ENCODE measurements at places on chromosomes 6 and 20.

DNA sequence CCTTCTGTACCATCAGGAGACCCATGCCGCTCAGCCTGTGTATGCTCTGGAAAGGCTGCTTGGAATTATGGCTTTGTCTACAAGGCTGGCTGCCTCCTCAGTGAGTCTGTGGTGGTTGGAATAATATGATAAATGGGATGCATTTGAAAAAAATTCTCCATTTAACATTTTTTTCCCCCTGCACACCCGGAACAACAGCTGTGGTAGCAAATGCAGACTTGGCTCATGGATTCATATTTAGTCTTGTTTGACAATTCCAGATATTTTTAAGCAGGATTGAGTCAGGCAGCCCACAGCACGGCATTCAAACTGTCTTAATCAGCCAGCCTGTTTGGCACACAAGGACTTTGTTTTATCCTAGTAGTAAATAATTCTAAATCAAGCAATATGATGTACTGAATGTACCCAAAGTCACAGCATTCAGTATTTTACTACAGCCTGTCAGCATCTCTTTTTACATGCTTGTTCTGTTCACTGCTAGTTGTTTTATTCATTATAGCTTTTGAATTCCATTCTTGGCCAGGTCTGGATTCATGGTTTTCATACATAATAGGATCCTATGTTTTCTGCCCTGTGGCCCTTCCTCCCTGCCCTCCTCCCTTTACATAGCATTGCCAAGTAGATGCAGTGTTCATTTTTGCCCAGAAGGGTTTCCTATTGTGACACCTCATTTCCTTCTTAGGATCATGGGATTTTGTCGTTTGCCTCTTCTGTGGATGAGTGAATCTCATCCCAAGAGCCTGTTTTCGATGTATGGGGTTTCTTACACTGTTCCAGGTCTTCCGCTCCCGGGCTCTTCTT, 68.1 kb downstream of the LRRC1 start:
- DNase-seq: no peak

DNA sequence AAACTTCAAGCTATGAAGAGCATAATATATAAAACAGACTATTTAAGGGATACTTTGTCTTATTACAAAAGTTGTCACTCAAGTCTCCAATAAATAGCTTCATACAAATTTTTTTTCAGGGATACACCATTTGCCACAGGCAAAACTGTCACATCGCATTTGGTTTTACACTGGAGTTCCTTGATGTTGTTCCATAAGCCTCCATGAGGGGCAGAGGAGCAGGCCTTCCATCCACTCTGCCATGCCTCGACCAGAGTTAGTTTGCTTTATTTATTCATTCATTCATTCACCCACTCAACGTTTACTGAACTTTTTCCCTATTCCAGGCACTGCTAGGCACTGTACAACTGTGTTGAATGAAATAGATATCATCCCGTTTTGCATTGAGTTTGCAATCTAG, 246.6 kb downstream of the PHF3 start:
- no peak for DNase-seq

DNA sequence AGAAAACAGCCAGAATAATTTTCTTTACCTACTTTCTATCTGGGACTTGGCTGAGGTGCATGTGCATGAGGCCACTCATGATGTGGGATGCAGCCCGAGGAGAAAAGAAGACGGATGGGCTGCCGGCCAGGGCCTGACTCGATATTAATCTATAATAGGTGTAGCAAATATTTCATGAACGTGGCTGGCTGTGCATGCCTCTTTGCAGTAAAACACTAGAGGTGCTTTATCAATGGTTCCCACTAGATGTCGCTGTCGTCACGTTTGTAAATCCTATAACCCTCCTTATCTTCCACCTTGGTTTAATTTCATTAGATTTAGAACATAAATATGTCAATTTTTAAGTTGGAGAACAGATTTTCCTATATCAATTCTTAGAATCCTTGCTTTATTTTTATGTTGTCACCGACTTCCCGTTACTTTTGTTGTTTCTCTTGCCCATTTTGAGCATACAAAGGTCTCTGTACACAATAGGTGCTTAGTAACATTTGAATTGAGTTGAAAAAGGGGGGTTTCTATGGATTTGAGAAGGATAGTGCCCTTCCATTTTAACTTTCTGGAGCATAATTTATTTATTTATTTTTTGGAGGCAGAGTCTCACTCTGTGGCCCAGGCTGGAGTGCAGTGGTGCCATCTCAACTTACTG, 19.6 kb upstream of the FERMT1 start:
- peak; percentile 54 for DNase-seq

DNA sequence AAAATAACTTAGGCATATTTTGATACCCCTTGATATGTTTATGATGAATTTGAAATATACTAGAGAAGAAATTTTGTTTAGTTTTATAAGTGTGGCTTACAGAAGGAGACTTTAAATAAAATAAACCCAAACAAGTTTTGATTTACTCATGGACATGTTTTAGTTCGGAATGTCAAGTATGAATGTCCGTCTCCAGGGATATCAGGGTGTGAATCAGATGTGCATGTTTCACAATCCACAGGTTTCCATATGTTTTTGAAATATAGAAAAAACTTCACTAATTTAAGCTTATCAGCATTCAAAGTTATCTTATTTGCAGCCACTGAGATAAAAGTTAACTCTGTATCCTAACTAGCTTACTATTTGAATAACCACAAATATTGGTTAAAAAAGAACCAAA, 51.5 kb downstream of the PLCB1 start:
- no peak for DNase-seq

GRCh38 chr20:16388731-16389130, 184.5 kb downstream of the KIF16B start:
- DNase-seq: no peak

- DNase-seq: no peak
These were observed 25.9 kb downstream of the EDEM2 start for GRCh38 chr20:35121186-35121585.

DNA sequence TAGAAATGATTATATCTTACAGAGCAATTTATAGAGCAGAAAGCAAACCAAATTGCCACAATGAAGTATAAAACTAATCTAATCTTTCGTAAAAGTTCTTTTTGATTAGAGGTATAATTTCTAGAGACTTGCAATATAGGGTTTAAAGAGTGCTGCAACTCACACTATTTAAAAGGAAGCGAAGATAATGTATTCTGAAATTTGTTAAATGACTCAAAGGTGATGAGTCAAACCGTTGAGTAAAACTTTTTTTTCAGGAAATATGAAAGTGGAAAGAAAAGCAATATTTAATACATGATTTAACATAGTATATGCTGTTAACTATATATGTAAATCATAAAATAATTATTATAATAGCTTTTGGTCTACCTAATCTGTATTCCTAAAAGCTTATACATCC, 133.6 kb downstream of the SYNE1 start:
- DNase-seq: no peak

- no peak for DNase-seq
These were observed 634.5 kb downstream of the QKI start for GRCh38 chr6:164048840-164049516.

DNA sequence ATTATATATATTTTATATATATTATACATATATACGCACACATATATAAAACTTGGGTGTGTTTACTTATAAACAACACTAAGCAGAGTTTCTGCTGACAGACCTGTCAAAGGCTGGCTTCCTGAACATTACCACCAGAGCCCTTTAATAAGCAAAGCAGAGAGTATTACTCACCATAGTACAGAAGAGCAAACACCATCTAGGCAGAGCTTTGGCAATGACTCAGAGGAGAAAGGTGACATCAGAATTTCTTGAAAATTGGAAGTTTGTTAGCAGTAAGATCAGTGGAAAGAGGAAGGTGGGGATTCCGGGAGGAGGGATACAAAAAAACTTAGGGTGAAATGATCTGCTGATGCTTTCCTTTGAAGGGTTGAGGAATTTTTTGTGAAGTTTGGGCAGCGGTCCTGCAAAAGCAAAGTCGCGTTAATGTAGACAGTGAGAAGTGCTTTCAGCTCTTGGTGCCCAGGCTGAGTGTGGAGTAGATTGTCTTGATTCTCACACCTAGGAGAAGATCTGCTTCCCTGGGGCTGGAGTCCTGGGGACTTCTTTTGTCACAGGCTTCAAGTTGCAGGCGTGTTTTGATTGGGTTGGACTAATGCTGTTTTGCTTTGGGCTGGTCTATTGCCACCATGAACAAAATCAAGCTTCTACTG, 109.6 kb upstream of the BACH2 start:
- peak; percentile 16 for DNase-seq
